ENCODE measurements at places on chromosomes 7 and 10.
A peak's percentile ranks its signal among the peaks of the same experiment; 100 is the strongest.

DNA sequence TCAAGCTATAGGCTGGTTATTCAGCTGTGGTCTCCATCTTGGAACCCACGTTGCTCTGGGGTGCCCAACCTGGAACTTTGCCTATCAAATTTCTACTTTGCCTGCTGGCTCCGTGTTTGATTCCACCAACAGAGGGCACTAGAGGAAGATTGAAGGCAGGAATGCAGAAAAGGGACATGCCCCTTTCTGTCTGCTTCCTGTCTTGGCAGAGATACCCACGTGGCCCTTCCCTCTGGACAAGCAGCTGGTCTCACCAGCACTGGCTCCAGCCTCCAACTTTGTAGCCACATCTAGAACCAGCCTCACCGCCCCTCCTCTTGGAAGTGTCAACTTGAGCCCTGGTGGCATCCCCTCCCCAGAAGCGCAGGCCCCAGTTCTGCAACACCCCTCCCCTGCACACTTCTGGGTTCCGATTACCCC lies 52.1 kb upstream of the ZNF438 start:
- peak; percentile 73 for DNase-seq

GRCh38 chr7:159280008-159280407 lies 135.3 kb upstream of the VIPR2 start:
- DNase-seq = no peak

- DNase-seq = peak; percentile 4
Observed at GRCh38 chr7:40356312-40356711, 221.5 kb downstream of the SUGCT start.

DNA sequence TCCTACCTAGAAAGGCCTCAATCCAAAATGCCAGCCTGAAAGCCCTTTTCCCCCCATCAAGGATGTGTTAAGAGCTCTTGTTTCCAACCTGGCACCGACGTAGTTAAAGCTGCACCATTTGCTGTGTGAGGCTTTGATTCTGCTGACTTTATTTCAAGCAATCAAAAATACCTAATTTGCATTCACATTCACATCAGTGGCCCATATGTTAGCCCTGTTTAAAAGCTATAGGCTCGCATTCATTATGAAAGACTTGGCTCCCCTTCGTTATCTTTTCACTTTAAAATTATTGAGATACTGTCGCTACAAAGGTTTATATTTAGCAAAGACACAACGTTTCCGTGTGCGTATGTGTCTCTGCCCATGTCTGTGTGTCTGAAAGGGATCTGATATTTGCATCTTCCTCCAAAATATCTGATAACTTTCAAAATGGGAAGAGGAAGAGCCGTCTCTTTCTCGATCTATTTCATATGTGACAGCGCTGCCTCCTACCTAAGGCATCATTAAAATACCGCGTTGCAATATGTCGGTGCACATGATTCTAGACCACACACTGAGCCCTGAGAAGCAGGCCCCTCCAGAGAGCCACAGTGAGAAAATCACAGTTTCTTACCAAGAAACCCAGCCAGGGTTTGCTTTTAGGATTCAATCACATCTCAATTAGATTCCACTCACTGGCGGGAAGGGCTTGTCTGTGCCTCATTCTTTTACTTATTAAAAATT lies 57.1 kb upstream of the ITPRID1 start:
- DNase-seq = no peak

DNA sequence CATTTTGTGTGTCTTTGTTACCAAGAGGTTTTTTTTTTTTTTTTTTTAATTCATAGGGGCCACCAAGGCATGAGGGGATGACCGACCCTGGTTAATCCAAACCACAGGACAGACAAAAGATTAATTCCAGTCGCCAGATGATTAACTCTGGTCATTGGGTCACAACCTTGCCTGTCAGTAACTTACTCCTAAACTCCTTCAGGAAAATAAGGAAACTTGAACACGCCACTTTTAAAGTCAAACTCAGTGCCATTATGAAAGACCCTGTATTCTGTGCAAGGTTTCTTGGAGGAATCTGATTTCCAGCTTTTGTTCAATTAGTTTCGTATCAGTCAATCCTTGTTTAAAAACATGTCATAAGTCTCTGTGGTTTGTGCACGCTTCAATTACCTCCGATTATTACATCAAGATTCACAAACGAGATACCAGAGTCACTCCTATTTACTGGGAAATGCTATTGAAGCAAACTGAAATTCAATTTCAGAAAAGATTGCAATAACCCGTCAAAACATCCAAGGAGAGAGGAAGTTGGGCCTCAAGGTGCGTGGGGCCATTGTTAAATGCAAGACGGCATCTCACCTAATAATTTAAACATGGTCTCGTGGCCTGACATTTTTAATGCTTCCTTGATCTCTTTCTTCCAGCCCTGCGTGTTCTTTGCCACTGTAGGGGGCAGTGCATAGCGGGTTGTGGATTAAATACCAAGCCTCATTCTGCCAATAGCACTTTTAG lies 44.0 kb downstream of the NRP1 start:
- no peak for DNase-seq
